ENCODE measurements at places on chromosomes 7 and 10. TPM values are rescaled to one million over a fixed set of nuclear protein-coding genes. Genes with fewer than 3 reads are reported as not detected.

Gene TMEM229A
- not detected for total RNA-seq

Gene PODXL
- total RNA-seq, result 1.8 TPM

Gene NOM1
- 28.3 TPM for total RNA-seq

Gene RADIL
- total RNA-seq, result 0.42 TPM

Gene AKR1C4
- total RNA-seq, result not detected

Gene ANKRD7
- total RNA-seq, result not detected

- no peaks in the 10 kb centered on the region for H3K27me3 ChIP-seq
- peak overlapping the region; percentile 98 for H3K27ac ChIP-seq
- peaks cover 6% of the 10 kb centered on the region for H3K36me3 ChIP-seq
Measured at GRCh38 chr10:26438534-26439341, 597 bp downstream of the APBB1IP start.

DNA sequence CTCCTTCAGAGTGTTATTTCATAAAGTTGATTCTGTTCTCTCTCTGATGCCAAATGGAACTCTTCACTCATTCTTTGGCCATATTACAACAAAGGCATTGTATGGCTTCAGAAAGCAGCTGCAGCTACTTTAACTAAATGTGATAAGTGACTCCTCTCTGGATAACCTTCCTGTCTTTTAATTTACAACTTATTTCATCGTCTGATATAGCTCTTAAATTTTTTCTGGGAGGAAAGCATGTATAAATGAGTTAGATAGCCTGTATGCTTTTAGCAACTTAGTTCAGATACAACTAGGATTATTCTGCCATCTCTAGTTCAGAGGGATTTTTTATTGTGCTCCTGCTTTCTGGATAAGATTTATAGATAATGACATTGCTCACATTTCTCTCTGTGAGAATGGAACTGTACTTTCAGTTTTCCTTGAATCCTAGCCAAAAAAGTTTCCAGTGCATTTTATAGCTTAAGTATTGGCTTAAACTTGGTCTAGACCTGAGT, 57.5 kb downstream of the KLHDC10 start:
- DNase-seq, result no peak
- no peaks in the 10 kb centered on the region for H3K4me1 ChIP-seq
- H3K4me3 ChIP-seq, result no peak overlapping the region
- H3K36me3 ChIP-seq, result peaks cover 22% of the 10 kb centered on the region

GRCh38 chr7:71829515-71829914, 582.6 kb downstream of the CALN1 start:
- no peaks in the 10 kb centered on the region for H3K27me3 ChIP-seq
- H3K27ac ChIP-seq, result no peak overlapping the region
- H3K4me1 ChIP-seq, result no peaks in the 10 kb centered on the region

GRCh38 chr10:44856696-44857095, 54.4 kb upstream of the TMEM72 start:
- DNase-seq, result no peak
- H3K27ac ChIP-seq, result no peak overlapping the region
- H3K27me3 ChIP-seq, result no peaks in the 10 kb centered on the region
- no peaks in the 10 kb centered on the region for H3K36me3 ChIP-seq
- no peaks in the 10 kb centered on the region for H3K4me1 ChIP-seq
- no peak overlapping the region for H3K4me3 ChIP-seq

DNA sequence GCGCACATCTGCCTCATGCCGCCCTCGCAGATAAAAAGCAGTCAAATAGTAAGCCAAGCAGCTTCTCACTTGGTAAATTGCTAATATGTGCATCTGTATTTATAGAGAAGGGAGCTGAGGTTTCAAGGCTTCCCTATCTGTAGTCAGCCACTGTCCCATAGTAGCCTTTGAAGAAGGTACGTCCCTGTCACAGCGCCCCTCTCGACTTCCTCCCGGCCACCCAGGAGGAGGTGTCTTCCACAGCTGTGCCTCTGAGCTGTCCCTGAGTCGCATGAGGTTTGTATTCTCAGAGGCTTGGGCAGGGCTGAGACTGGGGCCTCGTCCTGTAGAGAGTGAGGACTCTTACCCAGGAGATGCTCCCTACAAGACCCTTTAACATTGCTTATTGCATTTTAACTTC, 49.0 kb downstream of the SPOCK2 start:
- no peak for DNase-seq
- no peak overlapping the region for H3K4me3 ChIP-seq
- no peak overlapping the region for H3K27ac ChIP-seq
- H3K36me3 ChIP-seq, result no peaks in the 10 kb centered on the region

DNA sequence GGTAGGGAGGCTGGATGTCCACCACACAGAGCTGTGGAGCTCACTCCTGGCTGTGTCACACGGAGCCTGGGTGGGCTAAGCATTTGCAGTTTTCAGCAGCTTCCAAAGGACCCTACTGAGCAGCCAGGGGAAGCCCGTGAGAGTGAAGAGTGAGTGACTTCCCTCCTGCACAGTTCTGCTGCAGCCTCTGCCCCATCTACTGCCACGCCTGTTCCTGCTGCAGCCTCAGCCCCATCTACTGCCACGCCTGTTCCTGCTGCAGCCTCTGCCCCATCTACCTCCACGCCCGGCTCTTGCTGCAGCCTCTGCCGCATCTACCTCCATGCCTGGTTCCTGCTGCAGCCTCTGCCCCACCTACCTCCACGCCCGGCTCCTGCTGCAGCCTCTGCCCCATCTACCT, 12.2 kb downstream of the ADAM8 start:
- H3K27ac ChIP-seq, result no peak overlapping the region
- peak; percentile 49 for DNase-seq
- peaks cover 3% of the 10 kb centered on the region for H3K36me3 ChIP-seq
- H3K4me3 ChIP-seq, result no peak overlapping the region
- H3K27me3 ChIP-seq, result no peaks in the 10 kb centered on the region

DNA sequence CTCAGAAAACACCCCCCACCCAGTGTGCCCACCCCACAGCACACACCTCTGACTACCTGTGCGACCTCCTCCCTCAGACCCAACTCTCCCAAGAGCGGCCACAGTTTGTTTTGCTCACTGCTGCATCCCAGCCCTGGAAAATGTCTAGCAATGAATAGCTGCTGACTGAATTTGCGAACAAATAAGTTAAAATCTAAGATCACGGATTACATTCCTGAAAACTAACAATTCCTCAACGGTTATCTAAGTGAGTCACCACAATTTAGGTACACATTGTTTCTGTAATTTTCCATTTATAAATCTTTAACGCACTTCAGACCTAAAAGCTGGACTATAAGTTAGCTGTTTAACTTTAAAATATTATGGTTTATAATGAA, 235.2 kb downstream of the ZMYND11 start:
- no peak overlapping the region for H3K4me3 ChIP-seq
- H3K27ac ChIP-seq, result no peak overlapping the region
- no peaks in the 10 kb centered on the region for H3K27me3 ChIP-seq

DNA sequence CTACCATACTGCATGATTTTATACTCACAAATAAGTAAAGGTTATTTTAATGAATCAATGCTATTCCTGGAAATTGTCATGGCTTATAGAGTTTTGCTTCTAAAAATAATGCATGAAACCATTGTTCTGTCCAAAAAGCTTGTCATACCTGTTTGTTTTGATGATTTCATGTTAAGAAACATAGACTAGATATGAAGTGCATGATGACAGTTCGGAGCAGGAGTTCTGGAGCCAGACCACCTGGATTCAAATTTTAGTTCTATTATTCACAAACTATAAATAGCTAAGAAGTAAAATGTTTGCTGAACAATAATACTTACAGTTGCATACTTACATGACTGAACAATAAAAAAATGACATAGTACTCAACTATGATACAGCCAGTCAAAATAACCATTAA, 107.0 kb upstream of the AKR1E2 start:
- no peak overlapping the region for H3K27ac ChIP-seq
- H3K36me3 ChIP-seq, result no peaks in the 10 kb centered on the region
- H3K4me1 ChIP-seq, result peaks cover 3% of the 10 kb centered on the region

- peaks cover 49% of the 10 kb centered on the region for H3K4me1 ChIP-seq
- no peak overlapping the region for H3K27ac ChIP-seq
- no peak for DNase-seq
- peaks cover 5% of the 10 kb centered on the region for H3K36me3 ChIP-seq
- no peaks in the 10 kb centered on the region for H3K27me3 ChIP-seq
Measured at GRCh38 chr10:132582771-132583170, 45.2 kb downstream of the INPP5A start.

DNA sequence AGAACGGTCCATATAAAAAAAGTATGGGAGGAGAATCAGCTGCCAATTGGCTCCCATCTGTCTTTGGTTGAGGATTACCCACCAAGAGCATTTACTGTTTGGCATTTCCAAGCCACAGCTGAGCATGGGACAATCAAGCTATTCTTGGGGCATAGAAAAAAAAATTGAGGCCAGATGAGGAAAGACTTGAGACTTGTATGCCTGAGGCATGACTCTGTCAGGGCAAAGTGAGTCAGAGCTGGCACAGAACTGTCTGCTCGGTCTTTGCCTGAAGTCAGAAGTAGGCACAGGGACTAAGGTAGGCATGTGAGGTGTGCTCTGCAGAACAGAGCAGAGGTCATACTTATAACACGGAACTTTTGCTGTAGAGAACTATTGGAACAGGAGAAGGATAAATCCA, 126.5 kb upstream of the CHRM2 start:
- no peak overlapping the region for H3K4me3 ChIP-seq
- DNase-seq, result no peak
- H3K27me3 ChIP-seq, result no peaks in the 10 kb centered on the region
- H3K4me1 ChIP-seq, result no peaks in the 10 kb centered on the region
- H3K27ac ChIP-seq, result no peak overlapping the region
- H3K36me3 ChIP-seq, result no peaks in the 10 kb centered on the region

DNA sequence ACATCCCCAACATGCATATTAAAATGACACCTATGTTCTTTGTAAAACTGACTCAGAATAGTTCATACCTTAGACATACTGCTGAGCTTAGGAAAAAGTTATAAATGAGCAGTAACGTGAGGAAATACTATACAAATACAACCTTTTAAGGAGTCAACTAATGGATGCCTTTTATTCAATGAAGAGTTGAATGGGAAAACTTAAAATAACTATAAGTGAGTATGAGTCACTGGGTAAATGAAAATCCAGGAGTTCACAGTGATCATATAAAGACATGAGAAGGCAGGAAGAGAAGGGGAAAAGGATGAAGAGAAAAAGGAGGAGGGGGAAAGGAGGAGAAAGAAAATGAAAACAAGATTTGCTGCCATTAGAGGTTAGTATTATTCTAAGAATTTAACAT, 157.8 kb upstream of the PCDH15 start:
- no peaks in the 10 kb centered on the region for H3K4me1 ChIP-seq
- DNase-seq, result no peak

DNA sequence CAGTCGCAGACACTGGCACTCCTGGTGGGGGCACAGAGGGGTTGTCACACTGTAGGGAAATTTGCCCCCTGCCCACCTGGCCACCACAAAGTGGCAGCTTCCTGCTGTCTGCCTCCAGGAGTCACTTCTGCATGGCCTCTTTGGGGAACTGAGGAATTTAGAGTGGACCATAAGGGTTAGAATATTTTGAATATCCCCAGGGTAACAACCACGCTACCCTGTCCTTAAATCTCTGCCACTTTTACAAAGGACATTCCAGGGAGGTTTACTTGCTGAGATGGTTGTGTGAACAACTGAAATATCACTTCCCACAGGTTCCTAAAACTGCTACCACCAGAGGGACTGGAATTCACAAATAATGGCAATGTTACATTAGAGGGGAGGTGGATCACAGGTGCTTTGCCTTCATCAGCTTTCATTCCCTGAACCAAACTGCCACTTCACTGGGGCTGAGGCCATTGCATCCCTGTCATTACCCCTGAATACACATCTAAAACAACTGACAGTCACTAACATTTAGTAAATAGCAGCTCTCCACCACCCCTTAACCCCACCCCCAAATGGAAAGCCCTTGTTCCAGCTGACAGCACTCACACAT, 88.1 kb upstream of the IFRD1 start:
- H3K36me3 ChIP-seq, result no peaks in the 10 kb centered on the region
- no peak for DNase-seq
- H3K27ac ChIP-seq, result no peak overlapping the region

DNA sequence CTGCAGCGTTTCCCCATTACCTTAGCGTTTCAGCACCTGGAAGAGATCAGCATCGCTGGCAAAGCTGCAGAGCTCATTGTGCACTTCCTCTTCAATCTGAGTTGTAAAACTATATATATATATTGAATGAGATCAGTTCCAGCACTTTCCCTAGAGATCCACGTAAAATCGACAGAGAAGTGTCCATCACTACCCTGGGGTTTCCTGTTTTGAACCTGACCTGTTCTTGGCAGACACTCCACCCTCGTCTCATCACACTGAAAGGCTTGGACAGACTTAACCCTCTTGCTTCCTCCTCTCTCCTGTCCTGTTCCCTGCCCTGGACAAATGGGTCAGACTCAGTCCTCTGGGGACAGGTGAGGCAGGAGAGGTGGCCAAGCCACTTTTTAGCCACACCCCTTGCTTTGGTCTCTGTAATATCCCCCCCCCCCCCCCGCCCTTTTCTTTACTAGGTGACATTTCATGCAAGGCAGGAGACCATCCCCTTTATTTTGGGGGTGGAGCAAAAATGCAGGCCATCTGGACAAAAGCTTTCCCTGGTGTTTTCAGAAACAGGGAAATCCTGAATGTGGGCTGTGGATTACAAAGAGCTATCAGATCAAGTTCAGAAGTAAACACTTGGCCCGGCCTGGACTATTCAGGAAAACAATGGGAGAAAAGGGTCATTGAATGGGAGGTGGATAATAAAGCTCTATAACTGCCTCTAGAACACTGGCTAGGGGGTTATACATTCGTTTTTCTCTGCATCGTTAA, 83.7 kb upstream of the KDM7A start:
- no peak for DNase-seq
- H3K27ac ChIP-seq, result no peak overlapping the region
- H3K4me3 ChIP-seq, result no peak overlapping the region

- peaks cover 3% of the 10 kb centered on the region for H3K27me3 ChIP-seq
- no peaks in the 10 kb centered on the region for H3K36me3 ChIP-seq
- no peak overlapping the region for H3K4me3 ChIP-seq
- no peak overlapping the region for H3K27ac ChIP-seq
Measured at GRCh38 chr7:24555184-24555583, 18.1 kb upstream of the PALS2 start.

DNA sequence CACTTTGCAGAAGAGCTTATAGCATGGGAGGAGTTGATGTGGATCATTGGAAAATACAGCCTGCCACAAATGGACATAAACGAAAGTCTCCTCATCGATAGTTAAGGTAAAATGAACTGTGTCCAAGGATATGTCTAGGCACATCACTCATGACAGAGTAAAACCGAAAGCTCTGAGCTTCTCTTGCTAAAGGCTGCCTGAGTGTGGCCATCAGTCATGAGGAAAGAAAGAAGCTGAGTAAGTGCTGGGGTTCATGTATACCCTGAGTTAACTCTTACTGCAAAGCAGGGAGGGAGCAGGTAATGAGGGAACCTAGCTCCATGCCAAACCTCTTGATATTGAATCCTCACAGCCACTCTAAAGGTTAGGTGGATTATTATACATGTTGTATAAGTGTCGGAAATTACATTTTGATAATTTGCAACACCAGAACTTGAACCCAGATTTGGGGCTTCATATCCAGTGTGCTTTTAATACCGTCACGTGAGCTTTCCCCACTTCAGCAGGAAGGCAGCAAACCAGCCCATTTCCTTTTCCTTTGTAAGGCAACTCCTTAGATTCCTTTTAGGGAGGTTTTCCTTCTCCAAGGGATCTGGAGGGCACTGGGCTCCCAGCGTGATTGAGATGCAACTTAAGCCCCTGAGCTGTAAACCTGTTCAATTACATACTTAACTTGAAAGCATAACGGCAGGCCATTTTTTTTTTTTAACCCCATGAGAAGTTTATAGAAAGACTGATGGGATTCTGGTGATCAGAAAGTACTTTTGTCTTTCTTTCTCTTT, 215.0 kb downstream of the PHF14 start:
- DNase-seq, result no peak
- H3K4me3 ChIP-seq, result no peak overlapping the region
- peaks cover 10% of the 10 kb centered on the region for H3K4me1 ChIP-seq
- H3K27me3 ChIP-seq, result no peaks in the 10 kb centered on the region
- H3K27ac ChIP-seq, result no peak overlapping the region
- no peaks in the 10 kb centered on the region for H3K36me3 ChIP-seq

GRCh38 chr7:95749044-95749443, 23.3 kb upstream of the DYNC1I1 start:
- no peak overlapping the region for H3K4me3 ChIP-seq

Measured in activated naive CD4-positive, alpha-beta T cell treated with anti-CD3 and anti-CD28 coated beads for 36 hours (primary cell).